ENCODE measurements at places on chromosomes 4 and X. TPM values are rescaled to one million over a fixed set of nuclear protein-coding genes. Genes with fewer than 3 reads are reported as not detected.

- no peak for DNase-seq
Measured at GRCh38 chr4:73692701-73693100, 47.7 kb upstream of the CXCL8 start.

DNA sequence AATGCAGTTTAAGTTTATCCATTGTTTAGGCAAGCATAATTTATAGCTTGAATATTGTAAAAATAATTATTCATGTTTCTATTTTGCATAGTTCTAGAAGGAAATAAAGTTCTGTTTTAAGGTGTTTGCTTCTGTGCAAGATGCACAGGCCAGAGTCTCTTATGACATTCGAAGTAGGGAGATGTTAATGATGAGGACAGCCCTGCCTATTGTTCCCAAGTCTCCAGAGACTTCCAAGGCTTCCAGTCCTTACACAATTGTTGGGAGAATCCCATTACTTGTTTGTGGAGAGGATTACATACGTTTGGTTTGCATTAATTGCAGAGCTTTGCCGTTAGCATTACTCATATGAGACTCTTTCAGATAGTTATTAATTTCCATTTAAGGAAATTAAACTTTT is 96.2 kb upstream of the ANK2 start:
- no peak for DNase-seq

GRCh38 chr4:176752191-176752749 is 40.5 kb downstream of the VEGFC start:
- no peak for DNase-seq

DGKK gene
- not detected for total RNA-seq

- DNase-seq = peak; percentile 79
Measured at GRCh38 chrX:29561417-29561816, 653.9 kb upstream of the MAGEB2 start.

- no peak for DNase-seq
Measured at GRCh38 chr4:57137261-57137660, 27.1 kb upstream of the IGFBP7 start.

GRCh38 chr4:124334119-124334518 is 378.4 kb downstream of the ANKRD50 start:
- peak; percentile 91 for DNase-seq

- no peak for DNase-seq
Measured at GRCh38 chr4:4524364-4524763, 17.5 kb downstream of the STX18 start.

UGT8 gene
- 0.27 TPM for total RNA-seq

LRAT gene
- total RNA-seq = 0.57 TPM

CCKAR gene
- total RNA-seq = 3.1 TPM

DNA sequence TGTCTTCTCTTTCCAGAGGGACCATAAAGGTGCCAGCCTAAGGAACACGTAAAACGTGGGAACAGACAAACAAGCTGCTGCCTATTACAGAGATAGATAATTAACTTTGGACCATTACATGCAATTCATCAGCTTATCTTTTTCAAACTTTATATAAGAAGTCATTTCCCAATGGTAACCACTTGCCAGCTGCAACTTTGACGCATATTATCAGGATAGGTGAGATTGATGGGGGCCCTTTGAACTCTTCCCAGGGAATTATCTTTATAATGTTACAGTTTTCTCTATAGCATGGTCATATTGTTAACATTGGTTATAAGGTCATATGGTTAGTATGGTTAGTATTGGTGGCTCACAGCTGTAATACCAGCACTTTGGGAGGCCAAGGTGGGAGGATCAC is 94.1 kb upstream of the BMP2K start:
- DNase-seq = no peak

XG gene
- total RNA-seq = 13.8 TPM

GRCh38 chrX:446245-446644 is 59.5 kb upstream of the PPP2R3B start:
- DNase-seq = no peak

ITIH6 gene
- not detected for total RNA-seq

DNA sequence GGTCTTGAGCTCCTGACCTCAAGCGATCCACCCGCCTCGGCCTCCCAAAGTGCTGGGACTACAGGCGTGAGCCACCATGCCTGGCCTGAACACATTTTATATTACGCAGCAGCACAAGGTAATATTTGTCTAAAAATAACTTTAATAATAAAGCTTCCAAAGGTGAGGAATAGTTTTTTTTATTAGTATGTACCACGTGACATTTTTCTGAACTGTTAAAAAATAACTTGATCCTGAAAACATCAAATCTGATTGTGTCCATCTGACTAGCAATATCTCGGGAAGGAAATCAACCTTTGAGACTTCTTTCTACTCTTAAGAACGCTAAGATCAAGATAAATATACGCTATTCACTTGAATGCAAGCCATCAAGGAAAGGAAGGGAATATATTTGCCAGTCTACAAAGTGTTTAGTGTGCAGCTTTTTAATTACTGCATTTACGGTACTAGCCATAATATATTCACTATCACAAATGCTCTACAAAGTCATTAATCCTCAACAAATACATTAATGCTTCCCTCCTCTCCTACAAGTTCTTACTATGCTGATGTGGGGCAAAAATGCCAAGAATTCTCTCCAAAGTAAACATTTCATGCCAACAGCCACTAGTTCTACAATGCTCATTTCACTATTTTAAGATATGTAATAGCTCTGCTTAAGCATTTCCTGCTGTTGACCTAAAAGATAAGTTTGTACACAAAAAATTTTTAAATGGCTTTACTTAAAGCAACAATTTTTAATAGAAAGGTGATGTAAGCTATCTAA is 143.6 kb downstream of the APBB2 start:
- DNase-seq = peak; percentile 58

DNA sequence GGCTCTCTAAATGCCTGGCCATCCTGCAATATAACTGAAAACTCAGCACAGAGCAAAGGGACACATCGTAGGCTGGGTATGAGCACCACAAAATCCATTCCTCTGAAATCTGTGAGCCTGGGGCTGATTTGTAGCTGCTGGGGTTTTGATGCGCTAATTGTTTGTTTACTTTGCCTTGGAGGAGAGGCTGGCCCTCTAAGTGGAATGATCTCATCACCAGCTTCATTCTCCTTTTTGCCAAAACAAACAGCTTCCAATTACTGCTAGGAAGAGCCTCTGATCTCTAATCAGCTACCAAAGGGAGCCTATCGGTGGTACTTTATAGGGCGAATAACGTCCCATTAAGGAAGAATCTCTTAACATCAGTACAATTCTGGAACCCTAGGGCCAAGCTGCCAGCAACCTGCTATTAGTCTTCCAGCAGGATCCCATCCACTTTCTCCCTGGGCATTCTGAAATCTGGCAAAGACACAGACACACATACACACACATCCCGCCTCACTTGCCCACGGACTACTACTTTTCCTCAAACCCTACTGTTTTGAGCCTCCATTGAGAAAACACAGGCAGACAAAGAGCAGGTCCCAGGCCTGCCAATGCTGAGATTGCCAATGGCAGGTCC is 5.8 kb downstream of the ANOS1 start:
- no peak for DNase-seq

DNA sequence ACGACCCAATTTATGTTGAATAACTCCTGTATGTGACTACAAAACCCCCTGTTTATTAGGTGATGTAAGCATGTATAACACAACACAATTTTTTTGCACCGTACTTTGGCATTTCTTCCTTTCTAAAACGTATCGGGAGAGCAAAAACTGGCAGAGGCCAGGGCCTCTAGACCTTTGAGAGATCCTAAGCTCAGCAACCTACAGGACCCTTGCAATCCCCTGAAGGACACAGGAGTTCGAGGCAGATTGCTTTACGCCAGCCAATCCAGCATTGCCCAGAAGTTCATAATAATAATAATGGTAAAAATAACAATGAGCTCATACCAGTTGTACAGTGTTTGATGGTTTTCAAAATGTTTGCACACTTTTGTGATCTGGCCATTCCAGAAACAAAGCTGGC is 7.7 kb downstream of the NKX3-2 start:
- no peak for DNase-seq

- peak; percentile 43 for DNase-seq
Measured at GRCh38 chrX:154013614-154014360, 5.9 kb downstream of the IRAK1 start.

CLDN22 gene
- under 0.01 TPM for total RNA-seq

- no peak for DNase-seq
Measured at GRCh38 chr4:14452001-14452400, 550.3 kb upstream of the CPEB2 start.

TIMP1 gene
- total RNA-seq = 834 TPM

HS3ST1 gene
- total RNA-seq = 2.5 TPM

DNA sequence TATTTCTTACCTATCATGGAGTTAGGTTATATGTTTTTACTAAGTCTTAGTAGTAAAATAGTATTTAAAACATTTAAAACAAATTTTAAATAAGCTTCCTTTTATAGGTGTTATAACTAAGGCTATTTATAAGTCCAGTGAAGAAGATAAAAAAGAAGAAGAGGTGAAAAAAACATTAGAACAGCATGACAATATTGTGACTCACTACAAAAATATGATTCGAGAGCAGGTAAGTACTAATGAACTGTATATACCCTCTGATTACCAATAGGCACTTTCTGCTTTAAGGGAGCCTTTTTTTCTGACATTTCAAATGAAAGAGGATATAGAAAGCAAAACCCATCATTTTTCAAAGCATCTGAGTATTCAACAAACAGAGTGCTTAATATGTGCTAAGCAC is 76.6 kb downstream of the USO1 start:
- peak; percentile 16 for DNase-seq
